ENCODE measurements at places on chromosomes 6 and 20. TPM values are rescaled to one million over a fixed set of nuclear protein-coding genes. Genes with fewer than 3 reads are reported as not detected.

- peaks cover 20% of the 10 kb centered on the region for H3K27me3 ChIP-seq
- H3K4me3 ChIP-seq: no peak overlapping the region
- H3K36me3 ChIP-seq: no peaks in the 10 kb centered on the region
Observed at GRCh38 chr6:2619651-2620050, 131.1 kb downstream of the MYLK4 start.

Gene KHDC1
- 5.2 TPM for total RNA-seq

DNA sequence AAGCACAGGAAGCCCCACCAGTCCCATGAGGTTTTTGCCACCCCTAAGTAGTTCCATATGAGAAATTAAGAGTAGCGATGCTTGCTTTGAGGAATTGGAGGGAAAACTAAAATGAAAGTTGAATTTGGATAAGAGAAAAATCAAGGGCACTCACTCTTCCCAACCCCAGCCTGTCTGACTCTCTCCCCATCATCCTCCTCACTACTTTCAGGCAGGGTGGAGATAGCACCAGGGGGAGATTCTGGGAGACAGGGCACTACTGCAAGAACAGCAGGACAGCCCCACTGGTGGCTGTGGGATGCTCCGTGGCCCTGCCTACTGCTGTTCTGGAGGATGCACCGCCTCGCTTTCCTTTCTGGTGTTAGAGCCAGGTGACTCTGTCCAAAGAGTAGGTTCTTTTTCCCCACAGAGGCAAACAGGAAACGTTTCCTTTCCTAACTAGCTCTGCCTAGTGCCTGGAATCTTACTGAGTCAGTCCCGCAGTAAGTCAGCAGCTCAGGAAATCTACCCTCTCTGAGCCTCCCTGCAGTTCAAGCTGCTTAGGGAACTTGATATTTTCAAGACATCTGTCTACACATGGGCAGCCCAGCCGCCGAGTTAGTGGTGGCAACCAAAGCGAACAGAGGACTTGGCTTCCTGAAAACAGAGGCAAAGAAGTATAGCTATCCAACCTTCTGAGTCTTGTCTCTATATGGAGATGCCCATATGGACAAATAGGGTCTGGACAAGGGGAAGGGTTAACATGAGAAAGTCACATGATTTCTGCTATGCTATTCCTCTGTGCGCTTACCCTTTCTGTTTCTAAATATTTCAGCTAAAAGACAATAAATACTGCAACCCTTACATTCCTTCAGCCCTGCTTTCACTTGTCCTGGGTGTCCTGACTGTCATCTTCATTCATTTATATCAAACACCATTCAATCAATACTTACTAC, 11.4 kb downstream of the HLA-E start:
- H3K27me3 ChIP-seq: no peaks in the 10 kb centered on the region
- peak; percentile 72 for DNase-seq
- peak overlapping the region; percentile 58 for H3K27ac ChIP-seq
- peaks cover 32% of the 10 kb centered on the region for H3K4me1 ChIP-seq

Gene OPRL1
- 0.28 TPM for total RNA-seq

- no peaks in the 10 kb centered on the region for H3K36me3 ChIP-seq
- no peak overlapping the region for H3K27ac ChIP-seq
- H3K4me1 ChIP-seq: peaks cover 18% of the 10 kb centered on the region
- no peak overlapping the region for H3K4me3 ChIP-seq
Observed at GRCh38 chr20:13341737-13342393, 120.8 kb downstream of the ISM1 start.

DNA sequence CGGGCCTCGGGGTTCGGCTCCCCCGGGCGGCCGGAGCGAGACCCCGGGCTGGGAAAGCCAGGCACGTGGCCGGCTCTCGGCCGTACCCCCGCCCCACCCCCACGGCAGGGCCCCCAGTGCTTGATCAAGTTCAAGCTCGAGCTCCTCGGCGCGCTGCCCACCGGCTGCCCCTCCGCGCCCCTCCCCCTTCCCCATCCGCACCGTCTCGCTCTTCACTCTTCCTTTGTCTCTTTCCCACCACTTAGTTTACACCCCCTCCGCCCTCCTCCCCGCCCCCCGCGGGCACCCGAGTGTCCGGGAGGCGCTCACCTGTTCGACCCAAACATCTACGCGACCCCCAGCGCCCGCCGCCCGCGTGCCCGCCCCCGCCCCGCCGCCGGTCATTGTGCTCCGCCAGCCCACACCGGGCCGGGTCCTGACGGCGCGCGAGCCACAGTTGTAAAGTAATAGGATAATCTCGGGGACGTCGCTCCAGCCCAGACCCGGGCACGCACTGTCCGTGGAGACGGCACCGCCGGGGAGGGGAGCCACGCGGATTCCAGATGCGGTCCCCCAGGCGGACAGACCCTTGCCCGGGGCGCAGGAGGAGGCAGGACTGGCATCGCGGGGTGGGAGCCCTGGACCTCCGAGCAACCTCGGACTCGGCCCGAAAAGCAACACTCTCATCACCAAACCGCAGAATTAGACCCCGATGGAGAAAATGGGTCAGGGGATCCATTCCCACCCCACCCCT, 100.7 kb downstream of the NOL4L start:
- H3K4me3 ChIP-seq: peak overlapping the region; percentile 85
- DNase-seq: peak; percentile 72
- no peaks in the 10 kb centered on the region for H3K27me3 ChIP-seq
- H3K36me3 ChIP-seq: peaks cover 9% of the 10 kb centered on the region
- no peak overlapping the region for H3K27ac ChIP-seq
- H3K4me1 ChIP-seq: peaks cover 19% of the 10 kb centered on the region

Gene GRM1
- total RNA-seq: not detected

GRCh38 chr6:73738367-73739028, 42.5 kb downstream of the CD109 start:
- DNase-seq: no peak
- peaks cover 6% of the 10 kb centered on the region for H3K4me1 ChIP-seq
- no peak overlapping the region for H3K4me3 ChIP-seq
- H3K36me3 ChIP-seq: peaks cover 14% of the 10 kb centered on the region
- no peak overlapping the region for H3K27ac ChIP-seq
- no peaks in the 10 kb centered on the region for H3K27me3 ChIP-seq

DNA sequence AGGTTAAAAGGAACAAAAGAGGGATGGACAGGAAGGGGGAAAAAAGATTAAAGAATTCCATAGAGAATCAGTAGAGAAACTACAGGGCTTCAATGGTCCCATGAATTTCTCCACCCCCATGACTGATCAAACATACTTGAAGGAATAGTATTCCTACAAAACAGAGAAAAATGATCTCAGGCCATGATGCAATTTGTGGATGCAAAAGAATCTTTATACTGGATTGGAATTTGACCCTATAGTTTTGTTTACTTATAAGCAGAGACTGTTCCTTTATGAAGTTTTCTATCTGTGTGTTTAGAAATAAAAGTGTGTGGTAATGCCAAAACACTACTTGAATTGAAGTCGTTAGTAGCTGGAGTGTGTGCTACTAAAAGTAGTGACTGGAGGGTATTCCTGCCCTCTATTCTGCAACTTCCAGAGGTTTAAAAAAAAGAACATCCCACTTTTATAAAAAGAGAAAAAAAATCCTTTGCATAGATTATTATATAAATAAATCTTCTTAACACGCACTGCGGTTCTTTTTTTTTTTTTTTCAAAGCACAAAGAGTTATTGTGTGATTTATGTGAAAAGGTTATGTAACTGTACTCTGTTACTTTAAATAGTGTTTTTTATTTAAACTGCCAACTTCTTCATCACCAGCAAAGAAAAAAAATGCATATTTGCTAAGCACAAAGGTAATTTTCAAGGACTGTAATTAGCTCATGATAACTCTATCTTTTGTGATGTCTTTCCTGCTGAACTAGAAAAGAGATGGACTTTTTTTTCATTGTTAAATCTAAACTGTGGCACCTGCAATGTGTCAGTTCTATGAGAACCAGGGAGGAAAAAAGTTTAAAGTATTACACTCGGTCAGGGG, 214.5 kb upstream of the CITED2 start:
- no peak overlapping the region for H3K4me3 ChIP-seq
- no peaks in the 10 kb centered on the region for H3K36me3 ChIP-seq
- no peak for DNase-seq
- H3K4me1 ChIP-seq: no peaks in the 10 kb centered on the region

- DNase-seq: no peak
- H3K27ac ChIP-seq: no peak overlapping the region
- no peak overlapping the region for H3K4me3 ChIP-seq
- H3K36me3 ChIP-seq: no peaks in the 10 kb centered on the region
Observed at GRCh38 chr6:6781873-6782227, 193.3 kb downstream of the LY86 start.

- H3K36me3 ChIP-seq: peaks cover under 1% of the 10 kb centered on the region
- H3K27ac ChIP-seq: no peak overlapping the region
- H3K27me3 ChIP-seq: peaks cover 31% of the 10 kb centered on the region
- no peaks in the 10 kb centered on the region for H3K4me1 ChIP-seq
- H3K4me3 ChIP-seq: no peak overlapping the region
- DNase-seq: no peak
Observed at GRCh38 chr6:166313255-166314070, 5.3 kb upstream of the PRR18 start.

GRCh38 chr6:143298071-143298470, 152.4 kb downstream of the ADAT2 start:
- no peaks in the 10 kb centered on the region for H3K27me3 ChIP-seq
- H3K27ac ChIP-seq: no peak overlapping the region
- no peak for DNase-seq
- no peaks in the 10 kb centered on the region for H3K4me1 ChIP-seq
- H3K36me3 ChIP-seq: no peaks in the 10 kb centered on the region

Measured in activated CD4-positive, alpha-beta T cell treated with anti-CD3 and anti-CD28 coated beads, Interleukin-2, amount 10 ng/mL, durations not matched to agents 24 days and 14 days (primary cell).